Lung microvascular endothelial cell (primary cell): ENCODE measurements at places on chromosomes 6 and 20.
A peak's percentile ranks its signal among the peaks of the same experiment; 100 is the strongest.

- no peak for DNase-seq
Observed at GRCh38 chr6:98843271-98844243, 9.2 kb downstream of the POU3F2 start.

DNA sequence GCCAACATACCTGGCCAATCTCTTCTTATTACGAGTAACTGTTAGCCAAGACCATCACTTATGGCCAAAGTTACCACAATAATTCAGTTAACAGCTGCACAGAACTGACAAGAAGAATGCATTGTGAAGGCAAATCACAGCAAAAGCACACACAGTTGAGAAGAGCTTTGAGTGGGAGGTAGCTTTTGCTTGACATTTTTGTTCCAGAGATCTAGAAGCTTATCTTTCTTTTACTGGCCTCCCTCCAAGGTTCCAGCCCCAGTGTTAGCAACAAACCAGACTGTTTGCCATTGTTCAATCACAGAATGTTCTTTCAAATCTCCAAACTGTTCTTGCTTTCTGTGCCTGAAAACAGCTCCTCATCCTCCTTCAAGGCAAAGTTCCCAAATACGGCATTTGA is 35.9 kb upstream of the IRAK1BP1 start:
- no peak for DNase-seq

DNA sequence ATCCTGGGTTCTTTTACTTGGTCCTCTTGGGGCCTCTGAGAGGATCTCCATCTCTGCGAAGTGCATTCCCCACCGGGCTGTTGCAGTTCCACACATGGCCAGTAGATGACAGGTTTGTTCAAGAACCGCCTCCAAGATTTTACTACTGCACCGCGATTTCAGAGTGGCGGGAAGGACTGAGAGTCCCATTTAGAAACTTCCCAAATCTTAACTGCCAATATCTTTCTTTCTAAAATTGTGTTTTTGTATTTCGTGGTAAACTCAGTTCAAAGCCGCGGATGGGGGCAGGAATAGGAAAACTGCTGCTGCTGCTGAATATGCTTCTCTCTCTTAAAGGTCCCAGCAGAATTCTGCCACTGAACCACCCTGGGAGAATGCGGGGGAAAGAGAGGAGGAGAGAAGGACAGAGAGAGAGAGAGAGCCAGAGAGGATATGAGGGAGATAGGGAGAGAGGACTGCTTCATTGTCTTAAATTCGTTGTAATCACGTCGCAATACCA is 8.6 kb upstream of the BTNL2 start:
- DNase-seq: peak; percentile 69

DNA sequence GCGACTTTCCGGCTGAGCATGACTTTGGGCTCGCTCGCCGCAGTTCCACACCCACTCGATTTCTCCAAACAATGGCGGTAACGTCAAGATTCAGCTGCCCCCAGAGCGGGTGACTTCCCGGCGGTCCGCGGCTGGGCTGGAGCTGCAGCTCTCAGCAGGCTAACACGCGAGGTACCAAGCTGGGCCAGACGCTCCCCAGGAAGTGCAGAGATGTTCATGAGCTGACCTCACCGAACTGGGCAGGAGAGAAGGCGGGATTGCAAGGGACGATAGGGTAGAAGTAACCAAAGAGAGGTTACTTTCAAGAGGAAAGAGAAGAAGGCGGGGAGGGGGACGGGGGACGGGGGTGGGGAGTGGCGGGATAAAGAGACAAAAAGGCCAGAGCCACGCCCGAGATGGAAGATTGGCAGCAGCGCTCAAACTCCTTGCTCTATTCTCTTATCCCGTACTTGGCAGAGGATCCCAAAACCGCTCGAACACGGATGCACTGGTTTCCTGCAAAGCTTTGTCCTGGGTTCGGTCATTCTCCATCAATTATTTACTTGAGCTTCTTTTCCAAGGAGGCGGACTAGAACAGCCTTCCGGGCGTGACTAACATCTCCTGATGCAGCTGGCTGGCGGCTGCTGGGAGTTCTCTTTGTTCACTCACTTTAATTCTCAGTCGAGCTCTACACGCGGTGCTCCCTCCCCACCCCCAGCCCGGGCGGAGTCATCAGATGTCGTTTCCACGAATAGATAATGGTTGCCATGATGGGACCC is at the start of gene MTCL3:
MTCL3 (minus strand) TSS at position 626 of the 759 bp plus-strand sequence.
- DNase-seq: no peak

- DNase-seq: no peak
Observed at GRCh38 chr6:92109956-92110355, 1309.4 kb downstream of the EPHA7 start.

GRCh38 chr20:32204205-32205109 is 3.1 kb downstream of the PLAGL2 start:
- no peak for DNase-seq

GRCh38 chr20:16459019-16459700 is 114.1 kb downstream of the KIF16B start:
- DNase-seq: peak; percentile 55

DNA sequence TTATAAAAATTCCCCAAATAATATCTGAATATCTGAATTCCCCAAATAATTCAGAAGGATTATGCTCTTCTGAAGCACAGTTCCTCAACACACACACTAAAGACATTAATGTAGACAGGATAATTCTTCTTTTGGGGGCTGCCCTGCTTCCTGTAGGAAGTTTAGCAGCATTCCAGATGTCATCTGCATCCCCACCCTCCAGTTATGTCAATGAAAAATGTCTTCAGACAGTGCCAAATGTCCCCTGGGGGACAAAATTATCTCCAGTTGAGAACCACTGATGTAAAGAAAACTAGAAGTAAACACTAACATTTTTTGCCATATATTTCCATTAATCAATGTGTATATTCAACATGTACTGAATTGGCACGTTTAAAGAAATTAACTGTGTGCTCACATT is 25.9 kb upstream of the NAA20 start:
- no peak for DNase-seq

DNA sequence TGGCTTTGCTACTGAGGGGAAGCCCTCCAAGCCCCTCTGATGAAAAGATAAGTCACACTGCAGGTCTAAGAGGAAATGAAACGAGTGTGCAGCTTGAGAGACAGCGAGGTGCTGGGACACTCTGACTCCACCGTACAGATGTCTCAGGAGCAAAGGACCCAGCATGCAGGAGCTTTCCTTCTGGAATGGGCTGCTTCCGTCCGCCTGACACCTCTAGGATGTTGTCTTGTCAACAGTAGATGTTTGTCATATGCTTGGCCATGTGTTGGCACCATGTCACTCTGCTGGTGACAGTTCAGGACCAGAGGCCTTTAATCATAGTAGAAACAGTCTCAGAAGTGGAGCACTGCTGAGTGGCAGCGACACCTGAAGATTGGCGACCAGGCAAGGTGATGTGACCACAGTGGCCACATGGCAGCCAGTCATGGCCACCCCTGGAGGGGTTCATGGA is 46.7 kb downstream of the SLC24A3 start:
- no peak for DNase-seq

DNA sequence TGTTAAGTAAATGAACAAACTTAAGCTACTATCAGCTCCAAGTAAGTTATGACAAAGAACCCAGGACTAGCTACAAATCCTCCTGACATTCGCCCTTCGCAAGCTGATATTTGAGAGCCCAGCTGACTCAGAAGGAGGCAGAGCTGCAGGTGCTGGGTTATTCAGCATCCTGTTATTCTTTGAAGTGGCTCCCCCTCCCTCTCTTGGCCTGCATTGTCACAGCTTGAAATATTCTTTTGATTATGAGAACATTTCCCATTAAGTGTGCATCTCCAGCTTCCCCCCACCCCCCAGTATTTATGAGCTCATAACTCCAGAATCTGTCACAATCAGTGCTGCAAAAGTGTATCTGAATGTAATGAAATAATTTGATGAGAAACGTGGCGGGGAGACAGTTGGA is 78.8 kb upstream of the RALY start:
- peak; percentile 97 for DNase-seq

DNA sequence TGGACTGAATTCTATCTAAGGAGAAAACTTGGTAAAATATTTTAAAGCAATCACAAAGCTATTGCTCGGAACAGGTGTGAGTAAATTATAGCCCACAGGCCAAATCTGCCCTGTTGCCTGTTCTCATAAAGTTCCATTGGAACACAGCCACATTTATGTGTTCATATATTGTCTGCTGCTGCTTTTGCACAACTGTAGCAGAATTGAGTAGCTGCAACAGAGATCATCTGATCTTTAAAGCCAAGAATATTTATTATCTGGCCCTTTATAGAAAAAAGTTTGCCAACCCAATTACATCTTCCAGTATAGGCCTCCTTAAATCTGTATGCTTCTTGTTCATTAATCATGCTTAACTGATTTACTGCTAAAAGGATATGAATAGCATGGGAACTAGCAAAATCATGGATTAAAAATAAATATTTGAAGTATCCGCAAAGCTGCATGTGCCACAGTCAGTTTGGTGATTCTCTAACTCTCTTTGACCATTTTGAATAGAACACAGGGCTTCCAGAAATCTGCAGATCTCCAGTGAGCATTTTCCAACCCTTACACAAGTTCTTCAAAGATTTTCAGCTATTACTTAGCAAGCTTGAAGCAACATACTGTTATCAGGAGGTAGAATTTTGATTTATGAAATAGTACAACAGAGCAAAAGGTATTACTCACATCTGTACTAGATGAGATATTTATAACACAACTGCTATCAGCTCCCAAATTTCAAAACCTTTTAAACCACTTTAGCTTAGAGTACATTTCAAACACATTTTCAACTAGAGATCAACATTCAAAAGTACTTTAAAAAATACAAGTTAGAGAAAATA is 312.6 kb upstream of the ID4 start:
- no peak for DNase-seq

- no peak for DNase-seq
Observed at GRCh38 chr6:167047554-167047953, 48.4 kb downstream of the CEP43 start.

DNA sequence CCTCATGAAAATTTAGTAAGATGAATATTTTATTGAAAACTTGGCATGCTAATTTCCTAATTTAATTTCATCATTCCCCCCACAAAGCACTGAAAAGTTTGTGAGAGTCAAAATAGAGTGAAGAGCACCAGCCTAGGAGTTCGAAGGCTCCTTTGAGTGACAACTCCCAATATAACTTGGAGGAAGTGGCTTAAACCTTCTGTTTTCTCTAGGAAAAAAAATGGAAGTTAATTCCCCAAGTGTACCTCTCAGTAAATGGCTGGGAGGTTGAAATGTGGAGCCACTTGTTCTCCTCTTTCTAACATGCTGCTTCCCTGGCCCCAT is 107.3 kb downstream of the MAP3K7 start:
- DNase-seq: no peak

- DNase-seq: peak; percentile 31
Observed at GRCh38 chr20:64131406-64131805, 24.0 kb upstream of the NPBWR2 start.

DNA sequence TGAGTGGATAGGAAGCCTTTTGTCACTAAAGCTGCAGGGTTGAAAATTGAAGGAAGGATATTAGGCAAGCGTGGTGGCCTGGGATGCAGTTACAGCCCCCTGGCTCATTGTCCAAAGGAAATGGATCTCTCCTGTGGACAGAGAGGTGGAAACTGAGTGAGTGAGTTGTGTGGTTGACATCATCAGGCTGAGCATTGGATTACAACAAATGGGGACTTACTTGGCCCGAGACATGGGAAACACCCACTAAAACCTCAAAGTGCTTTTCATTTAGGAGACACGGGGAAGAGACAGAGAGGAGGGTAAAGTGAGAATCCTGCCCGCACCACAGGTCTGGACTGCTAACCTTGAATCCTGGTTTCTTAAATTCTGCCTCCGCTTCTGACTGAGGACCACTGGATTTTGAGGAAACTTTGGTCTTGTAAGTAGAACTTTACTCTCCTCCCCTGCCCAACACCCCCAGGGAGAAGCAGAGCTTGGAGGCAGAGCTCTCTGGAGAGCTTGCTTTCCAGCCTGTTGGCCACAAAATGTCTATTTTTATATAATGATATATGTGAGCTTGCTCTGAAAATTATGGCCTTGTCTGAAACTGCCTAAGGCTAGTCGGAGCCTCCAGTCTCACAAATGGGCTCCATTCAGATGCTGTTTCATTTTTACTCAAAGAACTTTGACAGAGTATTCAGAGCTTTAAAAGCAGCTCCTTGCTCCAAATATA is at the start of gene PKIG:
PKIG (plus strand) TSS at position 269 of the 715 bp plus-strand sequence. CDS start 31,978 bp downstream, outside the sequence.
- peak; percentile 96 for DNase-seq

- peak; percentile 2 for DNase-seq
Observed at GRCh38 chr6:71139249-71139648, 149.4 kb upstream of the OGFRL1 start.

DNA sequence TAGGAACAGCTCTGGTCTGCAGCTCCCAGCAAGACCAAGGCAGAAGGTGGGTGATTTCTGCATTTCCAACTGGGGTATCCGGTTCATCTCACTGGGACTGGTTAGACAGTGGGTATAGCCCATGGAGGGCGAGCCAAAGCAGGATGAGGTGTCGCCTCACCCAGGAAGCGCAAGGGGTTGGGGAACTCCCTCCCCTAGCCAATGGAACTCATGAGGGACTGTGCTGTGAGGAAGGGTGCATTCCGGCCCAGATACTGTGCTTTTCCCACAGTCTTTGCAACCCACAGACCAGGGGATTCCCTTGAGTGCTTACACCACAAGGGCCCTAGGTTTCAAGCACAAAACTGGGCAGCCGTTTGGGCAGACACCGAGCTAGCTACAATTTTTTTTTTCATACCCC is 21.8 kb downstream of the HDDC2 start:
- no peak for DNase-seq

DNA sequence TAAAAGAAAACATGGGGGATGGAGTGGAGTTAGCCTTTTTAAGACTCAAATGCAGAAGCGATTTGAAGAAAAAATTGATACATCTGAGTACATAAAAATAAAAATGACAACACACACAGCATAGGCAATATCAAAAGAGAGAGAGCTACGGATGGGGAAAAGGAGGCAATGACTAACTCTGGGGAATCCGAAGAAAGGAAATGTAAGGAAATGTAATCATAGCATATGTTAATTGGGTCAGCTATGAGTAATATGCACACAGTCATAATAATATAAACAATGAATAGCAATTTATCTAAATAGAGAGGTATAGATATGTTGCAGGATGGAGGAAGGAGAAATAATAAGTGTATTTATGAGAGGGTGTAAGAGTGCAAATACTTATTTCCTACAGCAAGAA is 83.4 kb downstream of the NOL4L start:
- peak; percentile 82 for DNase-seq

DNA sequence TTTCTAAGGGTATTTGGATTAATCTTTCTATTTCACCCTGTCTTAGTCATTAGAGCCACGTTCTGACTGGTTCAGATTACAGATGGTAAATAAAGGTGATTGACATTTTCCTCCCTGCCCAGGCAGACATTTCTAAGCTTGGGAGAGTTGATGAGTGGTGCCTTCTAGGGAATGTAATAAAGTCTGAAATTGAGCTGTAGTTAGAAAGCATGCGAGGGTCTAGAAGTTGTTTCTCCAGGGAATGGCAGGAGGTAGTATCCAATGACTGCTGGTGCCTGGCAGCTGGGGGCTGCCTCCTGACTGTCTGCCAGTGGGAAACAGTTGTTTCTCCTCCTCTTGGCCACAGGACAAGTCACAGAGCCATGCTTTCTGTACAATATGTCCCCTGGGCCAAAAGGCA is 14.6 kb downstream of the EDN3 start:
- no peak for DNase-seq

GRCh38 chr20:4332121-4332860 is 316.9 kb upstream of the RNF24 start:
- DNase-seq: no peak

- DNase-seq: no peak
Observed at GRCh38 chr6:143159001-143159400, 98.3 kb downstream of the AIG1 start.

- DNase-seq: no peak
Observed at GRCh38 chr6:92945799-92946198, 473.6 kb downstream of the EPHA7 start.
